ENCODE measurements at places on chromosomes 4 and X. TPM values are rescaled to one million over a fixed set of nuclear protein-coding genes. Genes with fewer than 3 reads are reported as not detected.

DNA sequence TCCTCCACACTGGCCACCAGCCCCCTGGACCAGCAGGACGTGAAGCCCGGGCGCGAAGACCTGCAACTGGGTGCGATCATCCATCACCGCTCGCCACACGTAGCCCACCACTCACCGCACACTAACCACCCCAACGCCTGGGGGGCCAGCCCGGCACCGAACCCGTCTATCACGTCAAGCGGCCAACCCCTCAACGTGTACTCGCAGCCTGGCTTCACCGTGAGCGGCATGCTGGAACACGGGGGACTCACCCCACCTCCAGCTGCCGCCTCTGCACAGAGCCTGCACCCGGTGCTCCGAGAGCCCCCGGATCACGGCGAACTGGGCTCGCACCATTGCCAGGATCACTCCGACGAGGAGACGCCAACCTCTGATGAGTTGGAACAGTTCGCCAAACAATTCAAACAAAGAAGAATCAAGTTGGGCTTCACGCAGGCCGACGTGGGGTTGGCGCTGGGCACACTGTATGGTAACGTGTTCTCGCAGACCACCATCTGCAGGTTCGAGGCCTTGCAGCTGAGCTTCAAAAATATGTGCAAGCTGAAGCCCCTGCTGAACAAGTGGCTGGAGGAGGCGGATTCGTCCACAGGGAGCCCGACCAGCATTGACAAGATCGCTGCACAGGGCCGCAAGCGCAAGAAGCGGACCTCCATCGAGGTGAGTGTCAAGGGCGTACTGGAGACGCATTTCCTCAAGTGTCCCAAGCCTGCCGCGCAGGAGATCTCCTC is 600 bp downstream of the POU3F4 start:
- DNase-seq: no peak

Gene SORCS2
- polyA plus RNA-seq: 8.6 TPM

- no peak for DNase-seq
Measured at GRCh38 chrX:102957751-102958150, 20.7 kb downstream of the RAB40AL start.

DNA sequence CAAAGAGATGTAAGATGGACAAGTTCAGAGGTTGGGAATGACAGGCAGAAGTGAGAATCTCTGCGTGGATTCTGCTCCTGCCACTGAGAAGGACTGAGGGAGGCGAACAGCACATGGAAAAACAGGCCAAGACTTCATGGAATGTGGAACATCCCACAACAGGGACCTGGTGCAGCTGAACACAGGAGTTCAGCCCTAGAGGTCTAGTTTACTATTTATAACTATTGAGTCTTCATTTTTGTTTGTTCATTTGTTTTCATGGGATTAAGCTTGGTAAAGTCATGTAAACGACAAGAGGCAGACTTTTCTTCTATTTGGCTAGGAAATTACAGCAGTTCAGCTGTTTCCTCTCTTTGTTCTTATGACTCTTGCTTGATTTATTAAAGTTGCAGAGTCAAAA is 234.5 kb downstream of the MAML3 start:
- no peak for DNase-seq

GRCh38 chr4:1685235-1686150 is 1.4 kb upstream of the FAM53A start:
- no peak for DNase-seq

DNA sequence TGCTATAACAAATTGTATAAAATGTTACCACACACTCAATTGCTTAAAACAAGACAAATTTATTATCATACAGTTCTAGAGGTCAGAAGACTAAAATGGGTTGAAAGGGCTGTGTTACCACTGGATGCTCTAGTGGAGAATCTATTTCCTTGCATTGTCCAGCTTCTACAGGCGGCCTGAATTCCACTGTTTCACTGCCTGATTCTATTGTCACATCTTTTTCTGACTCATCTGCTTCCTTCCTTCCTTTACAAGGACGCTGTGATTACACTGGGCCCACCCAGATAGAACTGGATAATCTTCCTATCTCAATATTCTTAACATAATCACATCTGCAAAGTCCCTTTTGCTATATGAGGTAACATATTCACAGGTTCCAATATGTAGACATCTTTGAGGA is 19.4 kb upstream of the ARMCX1 start:
- DNase-seq: no peak

Data from right lung (tissue), 10 donors.